Inflammatory macrophage (primary cell): ENCODE measurements at places on chromosomes 6 and 20.

DNA sequence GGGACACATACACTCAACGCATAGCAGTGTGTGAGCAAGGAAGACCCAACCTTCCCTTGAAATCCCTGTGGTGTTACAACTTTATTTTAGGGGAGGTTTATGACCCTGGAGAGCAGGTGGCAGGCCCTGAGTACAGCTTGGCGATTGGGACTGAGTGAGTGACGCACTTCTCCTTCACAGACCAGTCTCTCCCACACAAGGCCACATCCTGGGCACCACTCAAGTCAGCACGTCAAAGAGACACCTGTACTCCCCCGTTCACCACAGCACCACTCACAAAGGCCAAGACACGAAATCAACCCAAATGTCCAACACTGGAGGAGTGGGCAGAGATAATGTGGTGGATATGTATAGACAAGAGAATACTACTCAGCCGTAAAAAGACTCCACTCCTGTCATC is 57.0 kb upstream of the FRMD1 start:
- no peak for DNase-seq

- no peak for DNase-seq
These were observed 753 bp upstream of the PERP start for GRCh38 chr6:138107752-138108592.

GRCh38 chr20:36454698-36455427 is 86.5 kb upstream of the MYL9 start:
- DNase-seq: no peak

GRCh38 chr20:6180531-6180930 is 57.7 kb upstream of the FERMT1 start:
- no peak for DNase-seq

DNA sequence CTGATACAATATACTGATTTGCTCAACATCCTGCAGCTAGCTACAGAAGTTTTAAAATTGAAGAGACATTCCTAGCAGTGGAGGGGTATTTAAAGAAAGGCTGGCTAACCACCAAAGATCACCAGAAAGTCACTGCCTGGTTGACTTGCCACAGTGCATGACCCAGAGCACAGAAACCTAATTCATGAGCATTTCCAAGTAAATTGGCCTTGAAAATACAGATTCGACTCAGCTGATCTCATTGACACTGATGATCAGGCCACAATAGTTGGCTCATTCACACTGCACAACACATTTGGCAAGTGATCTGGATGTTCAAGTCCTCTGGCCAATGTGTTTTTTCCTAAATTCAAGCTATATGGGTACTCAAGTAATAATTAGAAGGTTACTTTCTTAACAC is 13.3 kb upstream of the TDRD6 start:
- DNase-seq: no peak

GRCh38 chr6:149387779-149388512 is 12.1 kb upstream of the SUMO4 start:
- no peak for DNase-seq

DNA sequence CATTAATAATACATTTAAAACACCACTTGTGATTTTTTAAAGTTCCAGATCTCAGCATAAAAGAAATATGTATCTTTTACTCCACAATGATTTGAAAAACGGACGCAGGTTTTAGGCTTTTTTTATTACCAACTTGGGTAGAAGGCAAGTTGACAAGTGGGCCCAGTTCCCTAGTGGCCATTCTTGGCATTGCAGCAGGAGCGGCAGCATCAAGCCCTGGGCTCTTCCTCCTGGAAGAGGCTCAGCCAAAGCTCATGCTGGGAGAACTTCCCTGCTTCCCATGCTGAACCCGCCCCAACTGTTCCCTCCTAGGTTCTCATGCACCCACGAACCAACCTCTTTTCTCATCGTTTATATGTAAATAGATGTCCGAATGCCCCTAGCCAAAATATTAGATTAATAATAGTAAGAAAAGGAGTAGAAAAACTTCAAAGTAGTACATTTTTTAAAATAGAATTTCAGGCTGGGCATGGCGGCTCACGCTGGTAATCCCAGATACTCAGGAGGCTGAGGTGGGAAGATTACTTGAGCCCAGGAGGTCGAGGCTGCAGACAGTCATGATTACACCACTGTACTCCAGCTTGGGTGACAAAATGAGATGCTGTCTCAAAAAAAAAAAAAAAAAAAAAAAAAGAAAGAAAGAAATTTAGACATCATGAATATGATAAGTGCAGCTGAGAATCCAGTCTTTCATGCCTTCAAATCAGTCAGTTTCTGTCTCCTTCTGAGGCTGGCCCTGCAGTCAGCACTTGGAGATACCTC is 18.2 kb upstream of the MYB start:
- peak; percentile 48 for DNase-seq

DNA sequence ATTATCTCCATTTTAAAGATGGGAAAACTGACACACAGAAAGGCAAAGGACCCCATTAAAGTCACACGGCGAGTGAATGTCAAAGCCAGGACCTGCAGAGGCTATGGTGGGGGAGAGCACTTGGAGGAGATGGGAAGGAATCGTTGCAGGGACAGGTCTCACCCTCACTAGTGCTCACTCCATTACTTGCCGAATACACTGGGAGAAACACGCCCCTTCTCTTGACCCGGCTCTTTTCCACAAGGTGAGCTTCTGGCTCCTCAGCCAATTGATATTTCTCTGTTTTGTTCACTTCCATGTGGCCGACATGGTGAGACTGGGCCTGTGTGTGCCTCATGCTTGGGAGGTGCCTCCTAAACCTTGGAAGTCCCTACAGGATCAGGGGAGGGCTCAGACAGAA is 117.8 kb upstream of the KCNG1 start:
- no peak for DNase-seq

GRCh38 chr6:104251651-104252050 is 608.1 kb downstream of the HACE1 start:
- DNase-seq: no peak

DNA sequence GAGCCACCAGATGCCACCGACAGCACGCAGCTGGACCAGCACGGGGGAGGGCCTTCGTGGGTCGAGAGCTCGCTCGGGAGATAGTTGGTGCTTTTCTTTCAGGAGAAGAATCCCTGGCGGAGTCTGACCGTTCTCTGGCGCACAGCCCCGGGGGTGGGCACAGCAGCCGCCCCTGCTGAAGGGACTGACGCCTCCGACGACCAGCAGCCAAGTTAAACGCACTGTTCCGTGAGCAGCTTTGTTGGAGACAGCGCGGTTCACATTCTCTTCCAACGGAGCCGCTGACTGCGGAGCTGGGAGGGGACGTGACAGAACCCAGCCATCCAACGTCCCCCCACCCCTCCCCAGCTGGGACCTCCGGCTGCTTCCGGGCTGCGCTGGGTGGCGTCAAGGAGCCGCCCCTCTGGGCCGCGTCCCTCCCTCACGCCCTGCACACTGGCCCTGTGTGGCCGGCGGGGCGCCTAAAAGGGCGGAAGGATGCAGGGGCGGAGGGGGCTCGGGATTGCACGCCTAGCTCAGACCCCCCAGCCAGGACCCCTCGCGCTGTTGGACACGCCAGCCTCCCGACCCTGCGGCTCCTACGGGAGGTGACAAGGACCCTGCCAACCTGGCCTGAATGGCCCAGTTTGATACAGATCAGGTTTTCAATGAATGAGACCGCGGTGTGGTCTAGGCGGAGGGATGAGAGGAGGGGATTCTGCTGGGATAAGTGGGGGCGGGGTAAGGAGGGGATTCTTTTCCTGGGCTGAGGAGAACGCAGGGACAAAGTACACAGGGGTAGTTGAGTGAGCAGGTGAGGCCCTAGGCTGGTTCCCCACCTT is 36.4 kb upstream of the KHDC1 start:
- no peak for DNase-seq

GRCh38 chr6:113909224-113909856 is 52.2 kb downstream of the MARCKS start:
- DNase-seq: peak; percentile 66

DNA sequence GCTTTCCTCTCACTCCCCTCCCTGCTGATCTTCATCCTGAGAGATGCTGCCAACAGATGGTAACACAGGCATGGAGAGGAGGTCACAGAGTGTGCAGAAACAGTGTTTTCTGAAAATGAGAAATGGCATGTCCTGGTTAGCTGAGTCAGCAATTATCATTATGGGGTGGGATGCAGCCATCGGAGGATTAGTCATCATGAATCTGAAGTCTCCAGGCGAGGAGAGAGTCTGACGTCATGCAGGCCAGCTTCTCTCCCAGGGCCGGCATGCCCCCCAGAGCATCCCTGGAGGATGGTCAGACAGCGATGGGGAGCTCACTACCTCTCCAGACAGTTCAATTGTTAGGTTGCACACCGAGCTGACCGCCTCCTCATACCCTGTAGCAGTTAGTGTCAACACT is 4.7 kb upstream of the GTSF1L start:
- no peak for DNase-seq

GRCh38 chr6:170198298-170198697 is 92.6 kb downstream of the DLL1 start:
- no peak for DNase-seq

DNA sequence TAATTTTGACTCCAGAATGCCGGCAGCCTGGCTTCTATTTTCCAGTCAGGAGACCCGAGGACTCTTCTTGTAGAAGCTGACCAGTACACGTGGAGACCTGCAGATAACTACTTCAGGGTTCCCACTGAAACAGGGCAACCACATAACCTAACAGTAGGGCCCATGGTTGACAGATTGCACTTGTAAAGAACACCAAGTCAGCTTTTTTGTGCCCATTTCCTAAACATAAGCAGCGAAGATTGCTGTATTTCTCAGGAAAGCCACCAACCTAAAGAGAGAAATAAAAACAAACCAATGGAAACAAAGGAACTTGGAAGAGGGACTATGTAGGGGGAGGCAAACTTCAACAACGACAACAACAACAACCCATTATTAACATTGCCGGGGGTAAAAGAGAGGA is 50.1 kb upstream of the EDN3 start:
- DNase-seq: no peak

- no peak for DNase-seq
These were observed 39.8 kb downstream of the LRRN4 start for GRCh38 chr20:6014017-6014416.

DNA sequence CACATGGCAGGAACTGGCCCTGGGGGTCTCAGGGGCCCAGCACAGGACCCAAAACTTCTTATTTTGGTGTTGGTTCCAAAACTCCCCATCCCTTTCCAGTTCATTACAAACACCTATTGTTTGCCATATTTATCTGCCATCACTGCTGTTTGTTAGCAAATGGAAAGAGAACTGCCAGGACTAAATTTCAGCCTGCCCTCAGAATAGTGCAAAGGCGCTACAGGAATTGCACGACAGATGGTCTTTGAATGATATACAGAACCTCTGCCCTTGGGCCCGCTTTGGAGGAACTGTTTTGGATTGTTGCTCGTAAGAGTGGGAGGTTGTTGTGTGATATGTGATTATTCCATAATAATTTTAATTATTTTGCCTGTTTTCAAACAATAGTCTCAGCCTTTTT is 199.0 kb upstream of the FBXL4 start:
- DNase-seq: no peak

DNA sequence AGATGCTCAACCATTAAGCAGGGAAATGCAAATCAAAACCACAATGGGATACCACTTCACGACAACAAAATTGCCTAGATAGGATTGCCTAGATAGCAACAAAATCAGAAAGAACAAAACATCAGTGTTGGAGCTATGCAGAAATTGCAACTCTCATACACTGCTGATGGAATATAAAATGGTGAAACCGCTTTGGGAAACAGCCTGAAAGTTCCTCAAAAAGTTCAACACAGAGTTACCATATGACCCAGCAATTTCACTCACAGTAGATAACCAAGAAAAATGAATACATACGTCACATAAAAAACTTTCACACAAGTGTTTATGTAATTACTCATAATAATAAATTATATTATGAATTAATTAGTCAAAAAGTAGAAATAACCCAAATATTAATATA is 78.3 kb downstream of the MAFB start:
- DNase-seq: peak; percentile 75
